Thoracic aorta (tissue), 2 donors: ENCODE measurements at places on chromosomes 16 and 17.

GRCh38 chr17:8725881-8726876 is 18.5 kb downstream of the CCDC42 start:
- no peak for DNase-seq

DNA sequence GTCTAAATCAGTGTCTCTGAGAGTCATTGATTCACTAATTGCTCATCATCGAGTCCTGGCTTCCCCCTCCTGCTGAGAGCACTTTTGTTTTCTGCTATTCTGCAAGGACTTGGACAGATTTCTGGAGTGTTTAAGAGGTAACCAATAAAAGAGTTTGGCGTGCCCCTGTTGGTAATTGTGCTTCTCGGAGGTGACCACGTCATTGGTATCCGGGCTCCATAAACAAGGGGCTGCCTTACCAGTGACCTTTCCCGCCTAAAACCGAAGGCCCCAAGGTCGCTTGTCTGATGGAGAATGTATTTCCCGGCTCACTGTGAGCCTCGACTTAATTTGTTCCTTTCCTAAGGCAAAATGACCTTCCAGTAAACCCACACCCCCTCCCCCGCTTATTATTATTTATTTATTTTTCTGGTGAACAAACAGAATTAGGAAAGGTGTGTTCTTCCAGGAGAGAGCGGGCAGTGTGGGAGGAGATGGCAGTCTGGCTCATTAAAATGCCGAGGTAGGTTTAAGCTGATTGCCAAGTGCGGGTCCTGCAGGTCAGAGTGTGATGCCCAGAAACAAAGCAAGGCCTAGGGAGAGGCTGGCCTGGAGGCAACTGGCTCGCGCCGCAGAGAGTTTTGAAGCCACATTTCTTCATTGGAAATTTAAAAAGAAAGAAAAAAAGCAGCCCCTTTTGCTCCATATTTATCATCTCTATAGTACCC is 30.2 kb downstream of the MSI2 start:
- DNase-seq = no peak

- DNase-seq = no peak
Measured at GRCh38 chr17:3636908-3637373, 381 bp downstream of the CTNS start.

- no peak for DNase-seq
Measured at GRCh38 chr16:2026461-2027023, at the start of gene NHERF2. Gene NHERF2 (plus strand): TSS chr16:2026902. CDS start chr16:2027006, 104 bp downstream.

- DNase-seq = no peak
Measured at GRCh38 chr16:5002699-5003143, 31.0 kb downstream of the NAGPA start.
